Fibroblast of skin of abdomen (primary cell): ENCODE measurements at places on chromosomes 6 and 20.

GRCh38 chr6:12356983-12357972, 67.1 kb downstream of the EDN1 start:
- DNase-seq: peak; percentile 8

- DNase-seq: no peak
Observed at GRCh38 chr6:97282238-97282725, 734 bp downstream of the MMS22L start.

- DNase-seq: no peak
Observed at GRCh38 chr6:154561750-154562149, 51.3 kb upstream of the CNKSR3 start.

DNA sequence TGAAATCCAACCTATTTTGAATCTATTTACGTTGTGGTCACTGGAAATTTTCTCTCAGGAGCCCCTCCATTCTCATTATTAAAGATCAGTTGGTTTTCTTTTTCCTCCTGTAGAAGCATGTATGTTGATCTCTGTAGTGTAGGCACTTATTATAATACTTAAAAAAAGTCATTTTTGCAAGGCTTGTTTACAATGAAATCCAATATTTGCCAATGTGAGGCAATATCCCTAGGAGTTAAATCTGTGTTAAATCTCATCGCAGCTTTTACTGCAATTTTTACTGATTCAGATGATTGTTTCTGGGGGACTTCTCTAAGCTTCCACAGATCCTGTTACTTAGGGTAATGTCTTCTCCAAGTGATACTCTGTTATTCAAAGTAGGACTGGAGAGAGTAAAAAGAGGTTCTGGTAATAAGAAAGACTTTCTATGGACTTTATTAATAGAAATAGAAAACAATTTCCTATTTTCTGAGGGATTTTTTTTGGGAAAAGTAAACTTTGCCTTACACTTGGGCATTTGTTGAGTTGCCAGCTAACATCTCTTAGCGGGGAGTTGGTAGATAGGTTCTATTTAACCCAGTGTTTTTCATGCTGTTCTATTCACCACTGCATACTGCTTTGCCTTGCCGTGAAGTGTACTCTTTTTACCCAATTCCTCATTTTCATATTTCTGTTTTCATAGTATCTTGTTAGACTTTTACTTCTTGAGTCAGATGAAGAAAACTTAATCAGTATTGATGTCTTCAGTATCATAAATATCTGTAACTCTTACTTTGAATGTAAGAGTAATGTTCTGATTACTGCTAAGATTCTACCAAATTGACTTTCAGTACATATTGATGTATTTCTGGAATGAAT, 48.6 kb downstream of the CDKAL1 start:
- DNase-seq: no peak

DNA sequence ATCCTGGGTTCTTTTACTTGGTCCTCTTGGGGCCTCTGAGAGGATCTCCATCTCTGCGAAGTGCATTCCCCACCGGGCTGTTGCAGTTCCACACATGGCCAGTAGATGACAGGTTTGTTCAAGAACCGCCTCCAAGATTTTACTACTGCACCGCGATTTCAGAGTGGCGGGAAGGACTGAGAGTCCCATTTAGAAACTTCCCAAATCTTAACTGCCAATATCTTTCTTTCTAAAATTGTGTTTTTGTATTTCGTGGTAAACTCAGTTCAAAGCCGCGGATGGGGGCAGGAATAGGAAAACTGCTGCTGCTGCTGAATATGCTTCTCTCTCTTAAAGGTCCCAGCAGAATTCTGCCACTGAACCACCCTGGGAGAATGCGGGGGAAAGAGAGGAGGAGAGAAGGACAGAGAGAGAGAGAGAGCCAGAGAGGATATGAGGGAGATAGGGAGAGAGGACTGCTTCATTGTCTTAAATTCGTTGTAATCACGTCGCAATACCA, 8.6 kb upstream of the BTNL2 start:
- DNase-seq: peak; percentile 76

DNA sequence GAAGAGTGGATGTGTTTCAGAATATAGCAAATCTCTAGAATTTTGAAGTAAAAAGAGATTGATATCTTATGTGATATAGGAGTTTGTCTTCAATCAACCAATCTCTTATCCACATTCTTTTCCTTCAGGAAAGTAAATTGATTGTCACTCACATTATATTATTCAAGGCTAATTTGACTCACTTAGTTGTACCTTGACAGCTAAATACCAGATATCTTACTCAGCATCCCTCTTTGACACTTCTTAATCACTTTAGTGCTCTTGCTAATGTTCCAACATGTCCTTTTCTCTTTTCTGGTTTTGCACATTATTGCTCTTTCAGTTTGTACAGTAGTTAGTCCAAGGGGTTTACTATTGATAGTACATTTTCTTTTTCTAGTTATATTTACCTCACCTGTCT, 286.9 kb upstream of the PTCHD4 start:
- DNase-seq: no peak

DNA sequence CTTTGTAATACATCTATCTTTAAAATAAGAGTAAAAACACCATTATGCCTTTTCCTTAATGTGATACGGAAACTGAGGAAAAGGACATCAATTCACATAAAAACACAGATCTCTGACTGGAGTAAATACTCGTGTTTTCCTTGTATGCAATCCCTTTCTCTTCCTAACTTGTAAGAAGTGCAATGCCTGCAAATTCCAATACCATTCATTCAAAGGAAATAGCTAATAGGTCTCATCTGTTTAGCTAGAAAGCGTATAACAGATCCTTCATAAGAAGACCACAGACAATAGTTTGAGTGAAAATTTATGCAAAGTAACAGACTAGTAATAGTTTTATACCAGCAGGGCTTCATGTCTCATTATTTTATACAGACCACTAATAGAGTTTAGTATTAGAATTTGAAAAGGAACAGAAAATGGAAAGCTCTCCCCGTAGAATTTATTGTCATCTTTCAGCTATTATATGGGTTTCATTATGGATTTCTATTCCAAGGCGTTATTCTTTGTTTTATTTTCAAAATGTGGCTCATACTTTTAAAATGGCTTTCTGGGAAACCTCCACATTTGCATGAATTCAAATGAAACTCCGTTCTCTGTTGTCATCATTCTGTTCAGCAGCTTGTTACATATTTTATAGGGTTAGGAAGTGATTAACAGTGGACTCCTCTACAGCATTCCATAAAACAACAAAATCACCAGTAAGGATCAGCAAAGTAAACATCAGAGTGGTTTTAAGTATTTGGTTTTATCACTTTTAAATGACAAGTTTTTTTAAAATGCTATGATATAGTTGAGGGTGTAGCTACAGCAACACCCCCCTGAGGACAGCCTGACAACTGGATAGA, 186.7 kb downstream of the BTBD9 start:
- peak; percentile 37 for DNase-seq

GRCh38 chr6:117263353-117263927, 1.9 kb upstream of the VGLL2 start:
- DNase-seq: no peak

- DNase-seq: peak; percentile 29
Observed at GRCh38 chr6:79040083-79040482, 38.0 kb downstream of the PHIP start.

GRCh38 chr20:38180781-38181180, 15.7 kb upstream of the TGM2 start:
- DNase-seq: no peak

GRCh38 chr6:70663881-70664466, 3.7 kb upstream of the SMAP1 start:
- DNase-seq: no peak

GRCh38 chr6:96520171-96521115, 1.2 kb upstream of the UFL1 start:
- DNase-seq: no peak

GRCh38 chr6:133969921-133970295, 16.9 kb downstream of the TBPL1 start:
- no peak for DNase-seq

GRCh38 chr6:142537612-142538478, 236.0 kb downstream of the ADGRG6 start:
- DNase-seq: no peak

DNA sequence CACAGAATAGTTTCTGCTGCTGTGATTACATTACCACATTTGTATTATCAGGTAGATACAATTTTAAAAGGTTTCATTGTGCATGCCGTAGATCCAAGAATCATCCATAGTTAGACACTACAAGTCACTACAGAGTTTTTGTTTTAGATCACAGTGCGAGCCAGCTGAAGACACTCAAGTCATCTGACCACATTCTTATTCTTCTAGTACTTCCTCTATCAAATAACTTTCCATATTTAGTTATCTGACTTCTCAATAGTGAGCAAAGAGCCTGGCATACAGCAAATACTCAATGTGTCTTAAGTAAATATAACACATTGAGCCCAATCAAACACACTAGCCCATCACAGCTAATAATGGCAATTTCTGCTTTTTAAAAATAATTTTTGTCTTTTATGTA, 195.4 kb downstream of the ASCC3 start:
- no peak for DNase-seq
